ENCODE measurements at places on chromosomes 1 and 21.
A peak's percentile ranks its signal among the peaks of the same experiment; 100 is the strongest.

- no peak for DNase-seq
These were observed 19.4 kb downstream of the CTXND2 start for GRCh38 chr1:150906329-150906728.

- no peak for DNase-seq
These were observed 227.4 kb upstream of the VAMP3 start for GRCh38 chr1:7543718-7544090.

DNA sequence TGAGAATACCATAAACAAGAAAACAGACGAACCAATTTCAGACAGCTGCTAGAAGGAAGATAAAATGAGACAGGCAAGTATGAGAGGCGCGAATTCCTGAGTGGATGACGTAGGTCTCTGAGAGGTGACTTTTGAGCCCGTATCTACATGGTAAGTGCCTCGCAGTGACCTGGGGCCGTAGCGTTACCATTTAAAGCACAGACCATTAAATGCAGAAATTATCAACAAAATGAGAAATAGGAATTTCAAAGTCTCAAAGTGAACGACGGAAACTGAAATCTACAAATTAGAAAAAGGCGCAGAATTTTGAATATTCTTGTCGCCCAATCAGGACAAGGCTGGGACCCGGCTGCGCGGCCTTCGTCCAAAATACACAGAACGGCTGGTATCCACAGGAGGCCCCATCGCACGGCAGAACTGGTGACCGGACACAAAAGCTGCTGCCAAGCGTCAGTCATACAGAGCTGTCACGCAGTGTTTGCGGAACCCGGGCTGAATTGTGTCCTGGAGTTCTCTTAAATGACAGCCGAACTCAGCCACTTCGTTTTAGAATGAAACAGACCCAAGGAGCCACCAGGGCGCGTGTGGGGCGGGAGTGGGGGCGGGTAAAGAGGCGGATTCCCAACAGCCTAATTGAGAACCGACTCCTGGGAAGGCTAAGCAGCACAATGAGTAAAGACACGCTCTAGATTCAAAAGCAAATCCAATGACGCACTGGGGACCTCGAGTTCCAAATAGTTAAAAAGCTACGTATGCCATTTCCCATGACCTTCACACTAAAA lies 13.8 kb upstream of the BOLA1 start:
- DNase-seq, result peak; percentile 99

- no peak for DNase-seq
These were observed 122.2 kb downstream of the ADGRL2 start for GRCh38 chr1:81922955-81923354.

DNA sequence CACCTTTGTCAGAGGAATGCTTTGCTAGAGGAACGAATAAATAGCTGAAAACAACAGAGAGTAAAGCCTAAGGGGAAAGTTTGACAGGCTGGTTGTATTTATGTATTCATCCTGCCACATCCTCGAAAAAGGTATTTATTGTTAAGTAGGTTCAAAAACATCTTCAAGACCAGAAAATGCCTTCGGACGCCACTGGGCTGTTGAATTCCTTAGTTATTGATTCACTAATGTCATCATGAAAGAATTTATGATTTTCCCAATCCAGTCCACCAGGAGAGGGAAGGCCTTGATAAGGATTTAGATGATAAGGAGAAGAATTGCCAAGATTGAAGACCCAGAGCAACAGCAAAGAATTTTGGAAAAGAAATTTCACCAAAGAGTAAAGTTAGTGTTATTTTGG lies 35.2 kb upstream of the MAB21L3 start:
- no peak for DNase-seq

GRCh38 chr1:97137862-97138514 lies 416.4 kb downstream of the PTBP2 start:
- peak; percentile 88 for DNase-seq

Data from NCI-H2081 (cell line).